Activated naive CD8-positive, alpha-beta T cell treated with anti-CD3 and anti-CD28 coated beads for 36 hours (primary cell): ENCODE measurements at places on chromosomes 1 and 21. TPM values are rescaled to one million over a fixed set of nuclear protein-coding genes. Genes with fewer than 3 reads are reported as not detected.

GRCh38 chr1:156100205-156100995 lies 14.1 kb upstream of the LMNA start:
- no peak for DNase-seq

DNA sequence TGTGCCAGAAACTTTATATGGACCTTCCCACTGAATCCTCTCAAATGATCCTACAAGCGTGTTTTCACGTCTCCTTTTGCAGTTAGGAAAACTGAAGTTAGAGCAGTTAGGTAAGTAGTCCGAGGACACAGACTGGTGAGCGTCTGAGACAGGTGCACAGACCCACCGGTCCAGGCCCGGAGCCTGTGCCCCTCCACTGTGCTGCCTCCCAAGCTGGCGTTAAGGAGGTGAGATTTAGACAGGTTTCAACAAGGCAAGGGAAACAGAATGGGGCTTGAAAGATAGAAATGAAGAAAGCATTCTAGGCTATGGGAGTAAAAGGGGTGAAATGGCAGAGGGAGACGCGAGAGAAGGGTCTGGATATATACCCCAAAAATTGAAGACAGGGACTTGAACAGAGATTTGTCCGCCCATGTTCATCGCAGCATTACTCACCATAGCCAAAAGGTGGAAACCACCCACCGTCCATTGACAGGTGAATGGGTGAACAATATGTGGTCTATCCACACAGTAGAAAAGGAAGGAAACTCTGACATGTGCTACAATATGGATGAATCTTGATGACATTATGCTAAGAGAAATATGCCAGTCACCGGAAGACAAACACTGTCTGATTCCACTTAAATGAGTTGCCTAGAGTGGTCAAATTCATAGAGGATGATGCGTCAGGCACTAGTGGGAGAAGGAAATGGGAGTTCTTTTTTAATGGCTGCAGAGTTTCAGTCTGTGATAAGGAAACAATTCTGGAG lies 15.7 kb upstream of the PKP1 start:
- no peak for DNase-seq

DNA sequence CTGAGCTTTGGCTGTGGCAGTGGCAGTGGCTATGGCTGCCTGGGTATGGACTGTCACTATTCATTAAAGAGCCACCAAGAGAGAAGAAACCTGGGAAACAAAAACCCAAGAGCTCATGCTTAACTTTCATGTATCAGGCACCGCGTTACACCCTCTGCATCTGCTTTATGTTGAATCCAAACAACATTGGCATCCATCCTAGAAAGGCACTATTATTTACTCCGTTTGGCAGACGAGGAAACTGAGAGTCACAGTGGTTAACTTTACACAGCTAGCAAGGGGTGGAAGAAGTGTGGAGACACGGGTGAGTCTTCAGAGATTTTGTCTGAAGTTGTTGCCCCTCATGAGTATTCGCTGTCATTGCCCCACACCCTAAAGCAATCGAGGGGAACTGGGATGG lies 63.8 kb downstream of the PLXNA2 start:
- no peak for DNase-seq

DNA sequence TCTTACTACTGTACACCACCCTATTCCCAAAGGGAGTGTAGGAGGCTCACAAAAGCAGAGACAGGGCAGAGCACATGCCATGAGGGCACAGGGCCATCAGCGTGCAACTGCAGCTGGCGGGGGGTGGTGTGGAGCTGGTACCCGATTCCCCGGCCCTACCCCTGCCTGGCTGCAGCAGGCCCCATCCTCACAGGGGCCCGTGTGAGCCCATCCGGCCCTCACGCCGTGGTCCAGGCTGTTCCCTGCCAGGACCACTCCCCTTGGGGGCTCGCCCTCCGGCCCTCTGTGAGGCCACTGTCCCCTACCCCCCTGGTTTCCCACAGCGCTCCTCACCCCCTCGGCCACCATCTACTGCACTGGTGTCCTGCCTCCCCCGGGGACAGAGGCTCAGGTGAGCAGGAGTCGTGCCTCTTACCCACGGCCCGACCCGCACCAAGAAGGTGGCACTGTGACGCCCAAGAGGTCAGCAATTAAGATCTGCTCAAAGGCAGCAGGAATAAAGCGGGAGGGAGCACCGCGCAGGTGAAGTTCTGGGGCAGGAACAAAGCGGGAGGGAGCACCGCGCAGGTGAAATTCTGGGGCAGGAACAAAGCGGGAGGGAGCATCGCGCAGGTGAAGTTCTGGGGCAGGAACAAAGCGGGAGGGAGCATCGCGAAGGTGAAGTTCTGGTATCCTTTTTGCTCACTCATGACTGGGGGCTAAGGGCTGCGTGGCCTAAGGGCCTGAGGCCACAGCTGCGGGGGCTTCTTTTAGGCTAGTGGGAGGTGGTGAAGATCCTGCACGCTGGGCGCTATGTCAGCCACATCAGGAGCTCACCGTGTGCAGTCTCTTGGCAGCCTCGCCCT lies 3.9 kb downstream of the POFUT2 start:
- DNase-seq, result no peak

- DNase-seq, result no peak
These were observed 203.3 kb upstream of the JUN start for GRCh38 chr1:58986996-58987767.

GRCh38 chr1:35603468-35603867 lies 30.4 kb downstream of the TFAP2E start:
- no peak for DNase-seq

PRKAA2 gene
- 0.02 TPM for total RNA-seq
